GM20000 (cell line): ENCODE measurements at places on chromosomes 3 and 15.

GRCh38 chr3:53102601-53103147, 27.6 kb downstream of the RFT1 start:
- peak; percentile 66 for DNase-seq

DNA sequence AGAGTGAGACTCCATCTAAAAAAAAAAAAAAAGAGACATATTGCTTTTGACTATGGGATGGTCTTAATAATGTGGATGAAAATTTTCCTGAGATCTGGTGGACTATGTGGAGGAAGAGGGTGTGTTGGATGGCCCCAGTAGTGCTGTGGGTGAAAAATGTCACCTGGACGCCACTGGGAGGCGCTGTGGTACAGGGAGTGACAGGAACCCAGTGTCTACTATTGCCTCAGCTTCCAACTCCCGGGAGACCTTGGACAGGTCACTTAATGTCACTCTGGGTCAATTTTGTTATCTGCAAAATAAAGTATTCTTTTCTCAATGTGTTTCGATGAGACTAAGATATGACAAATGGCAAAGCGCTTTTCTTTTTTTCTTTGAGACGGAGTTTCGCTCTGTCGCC, 27.7 kb upstream of the DCP1A start:
- DNase-seq = peak; percentile 77

DNA sequence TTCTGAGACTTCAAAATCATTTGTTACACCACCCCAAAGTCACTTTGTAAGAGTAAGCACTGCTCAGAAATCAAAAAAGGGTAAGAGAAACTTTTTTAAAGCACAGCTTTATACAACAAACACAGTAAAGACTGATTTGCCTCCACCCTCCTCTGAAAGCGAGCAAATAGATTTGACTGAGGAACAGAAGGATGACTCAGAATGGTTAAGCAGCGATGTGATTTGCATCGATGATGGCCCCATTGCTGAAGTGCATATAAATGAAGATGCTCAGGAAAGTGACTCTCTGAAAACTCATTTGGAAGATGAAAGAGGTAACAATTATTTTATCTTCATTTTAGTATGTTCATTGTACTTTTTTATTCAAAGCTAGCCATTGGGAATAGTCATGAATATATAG, 32.6 kb downstream of the BLM start:
- no peak for DNase-seq

DNA sequence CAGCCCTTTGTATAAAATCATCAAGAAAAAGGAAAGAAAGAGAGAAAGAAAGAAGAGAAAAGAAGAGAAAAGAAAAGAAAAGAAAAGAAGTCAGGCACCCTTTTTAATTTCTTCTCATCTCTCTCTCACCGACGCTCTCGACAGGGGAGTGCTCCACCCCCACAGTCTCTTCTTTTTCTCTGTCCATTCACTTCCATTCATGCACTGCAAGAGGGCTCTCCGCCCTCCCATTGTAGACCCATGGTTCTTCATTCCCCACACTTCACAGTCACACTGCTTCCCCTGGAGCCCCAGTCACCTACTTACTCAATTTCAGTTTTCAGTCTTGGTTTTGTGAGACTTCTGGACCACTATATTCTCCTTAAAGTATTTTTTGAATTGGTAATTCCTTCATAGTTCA, 254.7 kb downstream of the SOX2 start:
- no peak for DNase-seq

DNA sequence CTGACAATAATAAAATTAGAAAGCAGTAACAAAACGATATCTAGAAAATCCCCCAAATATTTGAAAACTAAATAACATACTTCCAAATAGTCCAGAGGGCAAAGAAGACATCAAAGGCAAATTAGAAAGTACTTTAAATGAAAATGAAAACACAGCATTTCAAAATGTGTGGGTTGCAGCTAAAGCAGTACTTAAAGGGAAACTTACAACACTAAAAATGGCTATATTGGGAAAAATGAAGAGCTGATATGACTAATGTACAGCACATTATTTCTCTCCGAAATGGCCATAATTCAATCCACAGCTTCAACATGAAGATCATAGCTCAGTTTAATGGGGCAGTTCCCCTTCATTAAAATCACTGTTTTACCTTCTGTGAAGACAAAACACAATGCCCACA, 71.9 kb downstream of the FBXL22 start:
- DNase-seq = no peak

- no peak for DNase-seq
Observed at GRCh38 chr3:127551178-127551577, 39.4 kb downstream of the TPRA1 start.

DNA sequence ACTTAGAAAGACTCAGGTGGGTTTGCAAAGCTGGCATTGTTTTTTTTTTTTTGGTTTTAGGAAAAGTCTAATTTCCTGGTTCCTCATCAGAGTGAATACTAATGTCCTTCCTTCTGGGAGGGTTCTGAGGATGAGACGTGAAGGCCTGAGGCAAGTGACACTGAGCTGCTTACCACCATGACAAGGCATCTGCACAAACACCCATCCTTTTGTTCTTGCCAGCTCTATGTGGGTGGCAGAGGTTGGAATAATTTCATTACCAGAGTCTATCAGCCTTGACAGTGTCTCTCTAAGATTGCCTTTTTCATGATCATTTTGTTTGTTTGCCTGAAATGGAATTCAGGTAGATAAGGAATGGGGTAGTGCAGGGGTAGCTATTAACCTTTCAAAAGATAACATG, 17.1 kb downstream of the RTP4 start:
- no peak for DNase-seq

- DNase-seq = no peak
Observed at GRCh38 chr3:50336452-50337174, 4.0 kb downstream of the RASSF1 start.

- no peak for DNase-seq
Observed at GRCh38 chr3:68483041-68483440, 449.3 kb downstream of the TAFA4 start.

- no peak for DNase-seq
Observed at GRCh38 chr3:114323546-114324254, 29.9 kb downstream of the TIGIT start.

GRCh38 chr3:29822071-29822470, 541.2 kb downstream of the RBMS3 start:
- DNase-seq = no peak

DNA sequence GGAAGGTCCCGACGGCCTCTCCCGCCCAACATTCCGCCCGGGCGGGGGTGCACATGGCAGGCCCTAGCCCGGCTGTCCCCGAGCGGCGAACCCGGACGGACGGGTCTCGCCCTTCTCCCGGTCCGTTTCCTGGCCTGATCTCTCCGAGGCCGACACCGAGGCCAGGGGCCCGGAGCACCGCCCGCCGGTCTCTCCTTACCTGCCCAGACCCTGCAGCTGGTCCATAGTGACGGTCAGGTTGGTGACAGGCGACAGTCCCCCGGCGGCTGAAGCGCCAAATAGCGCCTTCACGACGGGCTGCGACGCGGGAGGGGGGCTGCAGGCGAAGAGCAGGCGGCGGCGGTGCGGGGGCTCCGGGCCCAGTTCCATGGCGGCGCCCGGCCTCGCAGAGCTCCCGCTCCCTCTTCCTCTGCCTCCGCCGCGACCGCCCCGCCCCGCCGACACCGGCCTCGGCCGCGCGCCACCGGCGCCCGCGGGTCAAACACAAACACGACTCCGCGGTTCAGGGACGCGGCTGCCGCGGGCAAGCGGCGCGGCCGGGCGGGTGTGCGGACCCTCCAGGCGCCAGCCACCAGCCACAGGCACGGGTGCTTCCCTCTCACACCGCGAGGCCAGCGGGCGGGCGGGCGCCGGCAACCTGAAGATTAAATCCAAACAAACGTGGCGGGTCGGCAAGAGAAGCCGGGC, 495 bp downstream of the CDC25A start:
- peak; percentile 62 for DNase-seq

DNA sequence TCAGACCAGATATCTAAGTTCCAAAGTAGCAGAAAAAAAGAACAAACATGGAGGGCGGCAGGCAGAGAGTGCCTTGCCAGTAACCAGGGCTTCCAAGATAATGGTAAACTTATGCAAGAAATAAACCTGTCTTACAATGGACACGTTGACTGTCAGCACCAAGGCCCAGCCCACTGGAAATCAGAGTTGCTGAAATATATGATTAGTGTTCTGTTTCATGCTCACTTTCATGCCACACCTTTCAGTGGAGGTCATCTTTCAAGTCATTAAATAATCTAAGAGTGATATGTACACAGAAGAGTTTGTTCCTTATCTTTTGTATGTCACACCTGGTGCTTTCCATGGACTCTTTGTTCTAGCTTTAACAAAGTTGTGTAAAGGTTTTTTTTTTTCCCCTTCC, 358.1 kb downstream of the MECOM start:
- no peak for DNase-seq

GRCh38 chr3:171225708-171226107, 199.2 kb upstream of the SLC2A2 start:
- DNase-seq = no peak

- DNase-seq = no peak
Observed at GRCh38 chr3:106688464-106688863, 688.8 kb upstream of the CCDC54 start.

DNA sequence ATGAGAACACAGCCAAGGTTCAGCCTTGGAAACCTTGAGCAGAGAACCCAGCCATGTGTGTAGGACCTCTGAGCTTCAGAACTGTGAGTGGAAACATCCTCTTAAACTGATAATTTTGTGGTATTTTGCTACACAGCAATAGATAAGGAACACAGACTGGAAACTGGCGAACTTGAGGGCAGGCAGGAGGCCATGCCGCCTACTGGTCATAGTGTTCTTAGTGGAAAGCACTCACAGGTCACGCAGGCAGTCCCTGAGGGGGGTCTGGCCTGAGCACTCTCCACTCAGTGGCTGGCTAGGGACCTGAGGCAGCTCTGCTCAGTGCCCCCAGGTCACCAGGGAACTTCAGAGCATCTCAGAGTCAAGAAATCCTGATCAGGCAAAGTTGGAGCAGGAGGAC, 9.7 kb upstream of the XIRP1 start:
- DNase-seq = no peak

DNA sequence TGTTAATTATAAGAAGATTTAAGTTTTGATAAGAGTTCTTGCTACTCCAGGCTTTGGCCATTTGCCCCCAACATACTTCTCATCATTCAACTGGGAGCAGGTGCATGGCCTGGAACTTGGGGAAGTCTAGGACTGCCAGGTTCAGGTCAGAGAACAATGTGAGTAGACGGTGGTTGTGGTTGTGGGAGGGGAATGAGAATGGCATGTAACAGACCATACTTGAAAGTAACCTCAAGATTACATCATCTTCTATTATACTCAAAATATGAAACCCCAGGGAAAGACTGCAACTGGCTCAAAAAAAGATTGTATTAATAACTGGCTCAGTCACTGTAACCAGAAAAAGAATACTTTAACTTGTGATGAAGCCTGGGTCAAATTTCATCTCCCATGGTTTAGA, 364.9 kb upstream of the DPPA4 start:
- peak; percentile 6 for DNase-seq

DNA sequence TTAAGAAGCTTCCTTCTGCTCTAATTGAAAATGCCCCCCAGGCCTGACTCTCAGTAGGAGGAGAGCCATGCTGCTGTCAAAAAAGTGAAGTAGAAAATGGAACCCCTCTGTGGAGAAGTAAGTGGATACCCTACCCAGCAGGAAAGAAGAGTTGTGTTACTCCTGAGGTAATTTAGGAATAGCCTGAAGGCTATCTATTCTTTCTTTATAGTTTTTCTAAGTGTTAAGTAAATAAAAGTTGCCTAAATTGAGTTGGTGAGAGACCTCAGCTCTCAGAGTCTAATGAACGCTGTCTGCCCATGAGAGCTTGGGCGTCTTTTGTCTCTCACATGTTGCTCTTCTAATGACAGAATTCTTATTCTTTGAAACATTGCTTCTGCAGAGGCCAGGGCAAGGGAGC, 116.2 kb downstream of the NSUN3 start:
- no peak for DNase-seq

GRCh38 chr15:66080717-66081398, 172.7 kb downstream of the MEGF11 start:
- DNase-seq = no peak

DNA sequence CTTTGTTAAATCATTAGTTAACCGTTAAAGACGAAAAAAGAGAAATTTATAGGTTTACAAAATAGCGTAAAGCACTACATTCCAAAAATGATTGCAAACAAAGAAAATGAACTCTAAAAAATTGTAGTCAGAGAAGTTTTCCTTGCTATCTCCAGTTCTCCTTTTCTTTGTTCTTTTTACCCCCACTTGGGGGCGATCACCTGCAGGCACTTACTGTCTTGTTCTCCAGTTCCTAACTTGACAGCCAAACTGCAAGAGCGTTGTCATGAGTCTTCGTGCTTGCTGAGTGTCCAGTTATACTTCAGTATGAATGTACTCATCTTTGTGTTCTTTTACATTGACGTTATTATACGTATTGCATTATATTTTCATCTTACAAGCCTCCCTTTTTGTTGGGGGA, 54.5 kb downstream of the CHD2 start:
- no peak for DNase-seq

DNA sequence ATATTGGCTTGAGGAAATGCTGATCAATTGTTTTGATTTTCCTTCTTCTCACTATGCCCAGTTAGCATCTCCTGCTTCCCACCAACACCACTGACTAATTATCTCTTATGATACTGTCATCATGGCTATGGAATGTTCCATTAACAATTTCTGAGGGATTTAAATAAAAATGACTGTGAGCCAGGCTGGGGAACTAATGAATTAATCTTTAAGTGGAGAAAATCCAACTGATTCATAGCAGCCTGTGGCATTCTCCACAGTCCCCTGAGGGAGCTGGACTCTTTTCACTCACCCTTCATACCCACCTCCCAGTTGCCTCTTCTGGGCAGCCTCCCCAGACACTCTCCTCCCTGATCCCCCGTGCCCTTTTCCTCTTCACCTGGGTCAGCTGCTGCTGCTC, 353.6 kb downstream of the CLSTN2 start:
- DNase-seq = no peak

DNA sequence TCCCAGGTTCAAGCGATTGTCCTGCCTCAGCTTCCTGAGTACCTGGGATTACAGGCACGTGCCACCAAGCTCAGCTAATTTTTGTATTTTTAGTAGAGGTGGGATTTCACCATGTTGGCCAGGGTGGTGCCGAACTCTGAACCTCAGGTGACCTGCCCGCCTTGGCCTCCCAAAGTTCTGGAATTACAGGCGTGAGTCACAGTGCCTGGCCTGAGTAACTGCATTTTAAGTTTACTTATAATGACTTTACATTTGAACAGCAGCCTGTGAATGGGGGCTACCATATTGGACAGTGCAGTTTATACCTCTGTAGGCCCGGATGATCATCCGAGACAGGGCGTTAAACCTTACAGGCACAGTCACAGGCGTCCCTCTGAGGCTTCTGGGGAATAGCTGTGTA, 24.8 kb downstream of the EAF1 start:
- DNase-seq = no peak

- DNase-seq = peak; percentile 54
Observed at GRCh38 chr3:179852142-179852905, 184.4 kb downstream of the PEX5L start.

- DNase-seq = peak; percentile 30
Observed at GRCh38 chr15:74907163-74907870, 666 bp upstream of the FAM219B start.

DNA sequence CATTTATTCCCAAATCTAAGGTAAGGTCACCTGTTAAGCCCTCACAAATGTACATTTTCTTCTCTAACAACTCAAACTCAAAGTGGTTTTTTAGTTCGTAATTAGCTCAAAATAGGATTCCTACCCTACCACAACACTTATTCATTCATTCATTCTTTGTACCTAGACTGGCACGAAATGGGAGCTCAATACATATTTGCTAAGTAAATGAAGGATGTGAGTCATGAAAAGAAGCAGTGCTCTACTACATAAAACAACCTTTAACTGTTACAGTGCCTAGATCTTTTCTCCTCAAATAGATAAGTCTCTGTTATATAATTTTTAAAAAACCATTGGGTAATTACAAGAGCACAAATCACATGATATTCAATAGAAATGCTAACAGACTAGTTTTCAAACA, 13.1 kb downstream of the RSL24D1 start:
- no peak for DNase-seq
